ENCODE measurements at places on chromosomes 6 and 20. TPM values are rescaled to one million over a fixed set of nuclear protein-coding genes. Genes with fewer than 3 reads are reported as not detected.

- DNase-seq: no peak
These were observed 37.3 kb upstream of the AHI1 start for GRCh38 chr6:135534773-135535380.

- no peak for DNase-seq
These were observed 5.1 kb downstream of the CCR6 start for GRCh38 chr6:167127785-167128531.

- DNase-seq: peak; percentile 77
These were observed 54.5 kb downstream of the IPCEF1 start for GRCh38 chr6:154301839-154302752.

- DNase-seq: no peak
These were observed 195.5 kb downstream of the EPM2A start for GRCh38 chr6:145539831-145540230.

- DNase-seq: no peak
These were observed 172.4 kb upstream of the SSTR4 start for GRCh38 chr20:22862671-22863230.

- peak; percentile 33 for DNase-seq
These were observed 9.8 kb upstream of the PNISR start for GRCh38 chr6:99434702-99435530.

DNA sequence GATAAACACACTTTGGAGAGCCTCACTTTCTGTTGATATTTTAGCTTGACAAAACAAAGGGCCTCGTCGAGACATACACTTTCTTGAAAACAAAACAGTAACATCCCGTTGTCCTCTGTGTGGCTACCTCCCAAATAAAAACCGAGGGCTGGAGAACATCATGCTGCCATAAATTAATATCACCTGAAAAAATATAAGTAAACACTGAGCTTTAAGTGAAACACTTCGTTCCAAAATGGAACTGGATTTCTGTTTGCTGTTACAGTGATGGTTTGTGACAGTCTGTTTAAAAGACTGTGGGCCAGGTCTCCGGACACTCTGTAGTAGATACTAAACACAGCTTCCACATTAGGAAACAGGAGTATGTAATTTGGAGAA is 187.2 kb downstream of the SMOC2 start:
- no peak for DNase-seq

GRCh38 chr6:114648847-114649246 is 306.0 kb upstream of the HS3ST5 start:
- DNase-seq: no peak

DNA sequence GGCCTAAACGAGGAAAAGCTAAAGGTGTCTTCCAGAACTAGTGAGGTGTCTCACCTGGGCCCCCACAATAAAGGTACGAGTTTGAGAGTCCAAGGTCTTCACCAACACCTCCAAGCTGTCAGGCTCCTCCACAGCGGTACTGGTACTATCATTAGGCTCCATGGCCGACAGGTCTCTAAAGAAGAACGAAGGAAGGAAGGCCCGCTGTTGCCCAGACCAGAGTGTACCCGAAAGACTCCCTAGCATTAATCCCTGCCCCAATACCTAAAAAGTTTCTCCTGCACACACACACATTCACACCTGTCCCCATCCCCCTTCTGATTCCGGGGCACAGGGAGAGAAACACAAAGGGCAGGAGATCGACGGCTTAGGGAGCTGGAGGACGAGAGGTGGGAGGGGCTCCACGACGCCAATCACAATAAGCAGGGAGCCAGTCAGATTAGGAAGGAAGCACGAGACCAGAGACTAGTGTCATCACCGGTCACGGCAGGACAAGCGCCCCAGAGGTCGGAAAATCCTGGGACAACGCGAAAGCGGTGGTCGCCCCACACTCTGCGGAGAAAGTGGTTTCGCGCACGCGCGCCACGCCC is 764 bp downstream of the BAG6 start:
- peak; percentile 87 for DNase-seq

GRCh38 chr6:7264041-7264440 is 49.0 kb downstream of the SSR1 start:
- no peak for DNase-seq

DNA sequence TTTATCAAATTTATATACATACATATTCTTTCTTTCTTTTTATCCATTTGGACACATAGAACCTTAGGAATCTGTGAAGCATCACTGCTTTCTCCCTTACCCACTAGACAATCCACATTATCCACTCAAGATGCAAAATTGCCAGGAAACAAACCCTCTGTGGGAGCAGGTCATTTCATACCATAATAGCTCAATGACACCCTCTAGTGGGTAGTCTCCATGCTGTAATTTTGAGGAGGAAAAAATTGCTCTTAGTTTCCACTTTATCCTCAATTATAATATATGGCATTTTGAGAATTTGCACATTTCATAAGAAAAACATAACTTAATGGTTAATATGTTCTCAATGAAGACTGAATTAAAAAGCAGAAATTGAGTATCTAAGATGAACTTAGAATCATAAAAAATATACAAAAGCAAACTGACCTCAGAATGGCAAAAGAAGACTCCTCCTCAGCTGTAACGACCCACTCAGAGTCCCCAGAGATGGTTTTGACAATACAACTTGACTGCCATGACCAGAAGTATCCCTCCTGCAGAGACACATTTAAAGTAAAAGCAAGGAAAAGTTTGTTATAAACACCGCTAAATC is 164.1 kb downstream of the FRK start:
- DNase-seq: peak; percentile 31

Gene MCCD1
- not detected for total RNA-seq

Gene HACE1
- 7.4 TPM for total RNA-seq

Gene KCNK5
- not detected for total RNA-seq

Gene TSPYL1
- 137 TPM for total RNA-seq

Gene TRIM10
- total RNA-seq: not detected

Data from HFFc6 (cell line).